Thymus (tissue), 14 donors: ENCODE measurements at places on chromosomes 5 and 9. TPM values are rescaled to one million over a fixed set of nuclear protein-coding genes. Genes with fewer than 3 reads are reported as not detected.

DNA sequence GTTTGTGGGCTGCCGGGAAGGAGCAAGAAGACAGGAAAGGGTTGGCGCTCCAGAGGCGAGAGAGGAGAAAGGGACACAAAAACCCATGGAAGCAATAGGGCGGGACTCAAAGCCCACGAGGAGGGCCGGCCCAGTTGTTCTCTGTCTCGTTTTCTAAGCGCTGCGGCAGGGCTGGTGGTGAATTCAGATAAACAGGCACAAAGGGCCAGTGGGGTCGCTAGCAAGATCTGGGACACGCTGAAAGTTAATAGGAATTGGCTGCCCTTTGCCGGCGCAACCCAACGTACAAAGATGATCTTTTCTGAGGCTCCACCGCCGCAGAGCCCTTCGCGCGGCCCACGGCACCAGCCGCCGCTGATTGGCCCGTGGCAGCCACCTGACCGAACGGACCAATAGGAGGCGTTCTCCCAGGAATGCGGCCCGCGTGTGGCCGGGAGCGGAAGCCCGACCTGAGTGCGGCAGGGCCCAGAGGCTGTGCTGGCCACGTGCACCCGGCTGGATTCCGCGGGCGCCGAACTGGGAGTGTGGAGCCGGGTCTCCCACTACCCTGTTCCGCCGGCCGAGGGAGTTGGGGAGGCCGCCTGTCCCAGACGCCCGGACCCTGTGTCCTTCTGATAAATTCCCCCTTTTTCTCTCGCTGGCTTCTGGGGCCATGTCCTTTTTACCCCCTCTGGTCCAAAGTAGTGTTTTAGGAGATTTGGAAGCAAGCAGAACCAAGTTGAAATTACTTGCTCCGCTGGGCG is 16.8 kb upstream of the NSD1 start:
- peak; percentile 64 for DNase-seq

GRCh38 chr5:77947041-77947428 is 170.9 kb upstream of the TBCA start:
- no peak for DNase-seq

GRCh38 chr5:154395407-154396106 is 50.2 kb upstream of the SAP30L start:
- no peak for DNase-seq

GRCh38 chr5:16754086-16754485 is 137.3 kb upstream of the RETREG1 start:
- DNase-seq = no peak

- DNase-seq = no peak
Observed at GRCh38 chr5:107916731-107917725, 246.3 kb upstream of the EFNA5 start.

DNA sequence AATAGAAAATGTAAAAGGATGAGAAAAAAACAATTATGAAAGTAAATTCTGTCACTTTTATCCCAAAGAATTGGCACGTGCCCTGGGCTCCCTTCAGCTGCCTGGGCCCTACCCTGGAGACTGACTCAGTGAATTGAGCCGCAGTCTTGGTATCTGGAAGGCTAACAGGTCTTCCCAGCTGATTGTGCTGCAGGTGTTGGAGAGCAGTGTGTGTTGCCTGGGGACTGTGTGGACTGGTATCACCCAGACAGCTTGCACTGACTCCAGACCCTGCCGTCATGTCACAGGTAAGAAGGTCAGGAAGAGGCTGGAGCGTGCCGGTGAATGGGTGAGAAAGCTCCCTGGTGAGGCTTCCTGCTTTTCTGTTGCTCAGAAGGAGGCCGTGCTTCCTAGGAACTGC is 83.3 kb downstream of the AOPEP start:
- DNase-seq = no peak

DNA sequence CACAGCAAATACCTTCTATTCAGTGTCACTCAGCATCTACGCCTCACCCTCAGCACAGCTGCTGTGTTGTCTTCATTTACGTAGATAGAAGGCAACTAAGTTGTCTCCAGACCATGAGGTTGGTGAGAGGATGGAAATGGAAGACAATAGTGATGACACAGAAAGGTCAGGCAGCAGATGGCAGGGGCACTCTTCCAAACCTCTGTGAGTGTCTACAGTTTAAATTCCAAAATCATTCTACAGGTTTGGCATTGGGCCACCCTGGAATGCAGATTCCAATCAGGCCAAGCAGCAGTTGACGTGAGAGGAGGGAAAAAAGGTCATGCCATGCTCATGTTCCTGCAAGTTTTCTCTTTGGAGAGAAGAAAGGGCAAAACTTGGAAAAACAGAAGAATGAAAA is 68.7 kb upstream of the ADAMTSL1 start:
- no peak for DNase-seq

GRCh38 chr9:127960410-127961154 is 20.2 kb downstream of the EEIG1 start:
- DNase-seq = no peak

DNA sequence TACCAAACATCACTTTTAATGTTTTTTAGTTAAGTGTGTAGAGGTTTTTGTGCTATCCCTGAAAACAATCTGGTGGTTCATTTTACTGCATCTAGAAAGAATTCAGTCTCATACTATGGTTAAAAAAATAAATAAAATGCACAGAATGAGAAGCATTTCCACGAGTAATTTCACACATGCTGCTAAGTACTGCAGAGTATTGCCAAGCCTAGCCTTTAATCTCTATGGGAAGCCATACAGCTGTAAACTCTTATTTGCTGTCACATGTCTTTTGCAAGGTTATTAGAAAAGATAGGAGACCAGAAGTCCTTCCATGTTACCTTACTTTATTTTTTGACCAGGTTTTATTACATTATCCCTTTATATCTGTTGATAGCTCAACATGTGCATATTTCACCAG is 37.6 kb upstream of the MAN2A1 start:
- DNase-seq = no peak

DNA sequence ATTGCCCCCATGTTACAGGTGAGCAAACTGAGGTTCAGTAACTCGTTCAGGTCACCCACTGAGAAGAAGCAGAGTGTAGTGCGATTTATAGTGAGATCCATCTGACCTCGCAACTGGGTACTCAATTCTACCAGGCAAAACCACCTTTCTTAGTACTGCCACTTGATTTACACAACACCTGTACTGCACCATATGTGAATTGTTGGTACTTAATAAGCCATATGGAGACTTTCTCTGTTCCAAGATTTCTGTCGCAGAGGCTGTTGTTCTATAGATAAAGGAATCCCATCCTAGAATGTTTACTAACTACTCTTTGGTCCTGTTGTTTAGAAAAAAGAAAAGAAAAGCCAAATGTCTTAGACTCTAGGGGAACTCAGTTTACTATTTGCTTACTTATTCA is 287.5 kb downstream of the KCTD16 start:
- DNase-seq = no peak

GRCh38 chr5:14870337-14871213 is 1.0 kb downstream of the ANKH start:
- no peak for DNase-seq

- DNase-seq = no peak
Observed at GRCh38 chr5:1555011-1555807, 31.4 kb upstream of the LPCAT1 start.

DNA sequence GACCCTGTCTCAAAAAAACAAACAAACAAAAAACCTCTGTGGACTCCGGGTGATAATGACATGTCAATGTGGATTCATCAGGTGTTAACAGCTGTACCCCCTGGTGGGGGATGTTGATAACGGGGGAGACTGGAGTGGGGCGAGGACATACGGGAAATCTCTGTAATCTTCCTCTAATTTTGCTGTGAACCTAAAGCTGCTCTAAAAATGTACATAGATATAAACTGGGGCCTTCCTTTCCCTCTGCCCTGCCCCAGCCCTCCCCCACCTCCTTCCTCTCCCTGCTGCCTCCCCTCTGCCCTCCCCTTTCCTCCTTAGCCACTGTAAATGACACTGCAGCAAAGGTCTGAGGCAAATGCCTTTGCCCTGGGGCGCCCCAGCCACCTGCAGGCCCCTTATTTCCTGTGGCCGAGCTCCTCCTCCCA is 1.4 kb upstream of the CEL start:
- DNase-seq = no peak

GRCh38 chr9:91156451-91157234 is 205.1 kb downstream of the AUH start:
- DNase-seq = no peak

DNA sequence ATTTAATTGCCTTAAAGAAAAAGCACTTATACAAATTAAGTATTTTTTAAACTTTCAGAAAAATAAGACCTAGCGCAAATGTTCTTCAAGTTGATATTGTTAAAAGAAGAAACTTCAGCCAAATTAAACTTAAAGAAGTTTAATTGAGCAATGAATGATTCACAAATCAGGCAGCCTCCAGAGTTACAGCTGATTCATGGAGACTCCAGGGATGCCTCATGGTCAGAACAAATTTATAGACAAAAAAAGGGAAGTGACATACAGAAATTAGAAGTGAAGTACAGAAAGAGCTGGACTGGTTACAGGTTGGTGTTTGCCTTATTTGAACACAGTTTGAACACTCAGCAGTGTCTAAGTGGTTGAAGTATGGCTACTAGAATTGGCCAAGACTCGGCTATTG is 60.3 kb downstream of the CDKN2A start:
- DNase-seq = no peak

GRCh38 chr5:99068944-99069650 is 140.3 kb upstream of the CHD1 start:
- DNase-seq = no peak

- DNase-seq = no peak
Observed at GRCh38 chr9:83656032-83656680, 33.2 kb downstream of the IDNK start.

GRCh38 chr5:18099261-18099660 is 465.0 kb downstream of the TAF11L14 start:
- DNase-seq = no peak

DNA sequence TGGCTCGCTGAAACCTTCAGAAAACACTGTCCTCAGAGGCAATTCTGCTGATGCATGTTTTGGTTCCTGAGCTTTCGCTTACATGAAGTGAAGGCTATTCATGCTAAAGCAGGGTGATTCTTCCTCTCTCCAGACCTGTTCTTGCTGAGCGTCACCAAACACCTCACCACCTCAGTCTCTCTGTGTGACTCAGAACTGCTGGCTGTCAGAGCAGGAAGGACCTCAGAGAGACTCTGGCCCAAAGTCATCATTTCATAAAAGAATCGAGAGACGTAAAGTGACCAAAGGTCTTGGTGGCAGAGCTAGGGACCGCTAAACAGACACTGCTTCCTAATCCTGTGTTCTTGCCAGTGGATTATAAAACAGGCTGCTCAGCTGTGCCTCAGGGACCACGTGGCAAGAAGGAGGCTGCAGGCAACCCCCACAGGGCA is 73.8 kb downstream of the LHFPL2 start:
- no peak for DNase-seq

DNA sequence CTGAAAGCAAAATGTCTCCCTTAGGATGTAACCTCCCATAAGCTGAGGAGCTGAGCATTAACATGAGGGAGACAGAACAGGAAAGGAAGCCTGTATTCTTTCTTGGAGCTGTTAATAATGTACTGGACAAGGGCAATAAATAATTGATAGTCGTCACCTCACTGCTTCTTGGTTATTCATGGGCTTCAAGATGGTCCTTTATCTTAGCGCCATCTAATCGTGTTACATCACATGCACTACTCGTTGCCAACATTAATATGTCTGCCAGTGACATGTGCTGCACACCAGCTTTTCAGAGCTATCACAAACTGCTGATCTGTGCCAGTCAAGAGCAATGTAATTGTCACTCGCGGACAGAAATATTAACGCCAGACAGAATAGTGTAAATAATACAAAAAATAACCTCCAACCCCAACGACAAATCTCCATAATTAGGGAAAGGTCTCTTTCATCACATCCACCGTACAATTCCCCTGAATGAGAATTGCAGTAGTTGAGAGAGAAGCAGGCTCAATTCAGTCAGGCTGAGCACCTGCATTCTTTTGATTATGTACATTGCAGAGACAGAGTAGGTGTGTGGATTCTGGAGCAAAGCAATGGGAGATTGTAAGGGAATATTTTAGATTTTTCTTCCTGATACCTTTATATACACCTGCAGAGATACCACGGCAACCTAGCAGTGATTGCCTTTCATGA is 267.1 kb downstream of the SPATA31D1 start:
- DNase-seq = no peak

GRCh38 chr5:141001844-141002604 is 35.7 kb downstream of the PCDHAC2 start:
- no peak for DNase-seq

- no peak for DNase-seq
Observed at GRCh38 chr5:141430332-141431113, at the start of gene PCDHGA12. PCDHGA12 (plus strand) TSS chr5:141430507; CDS start chr5:141430760, 253 bp downstream.

- DNase-seq = no peak
Observed at GRCh38 chr5:36478646-36479317, 127.6 kb upstream of the SLC1A3 start.

- no peak for DNase-seq
Observed at GRCh38 chr5:112385566-112385965, 33.5 kb downstream of the EPB41L4A start.

- DNase-seq = no peak
Observed at GRCh38 chr9:78539904-78540303, 243.0 kb downstream of the PSAT1 start.

DNA sequence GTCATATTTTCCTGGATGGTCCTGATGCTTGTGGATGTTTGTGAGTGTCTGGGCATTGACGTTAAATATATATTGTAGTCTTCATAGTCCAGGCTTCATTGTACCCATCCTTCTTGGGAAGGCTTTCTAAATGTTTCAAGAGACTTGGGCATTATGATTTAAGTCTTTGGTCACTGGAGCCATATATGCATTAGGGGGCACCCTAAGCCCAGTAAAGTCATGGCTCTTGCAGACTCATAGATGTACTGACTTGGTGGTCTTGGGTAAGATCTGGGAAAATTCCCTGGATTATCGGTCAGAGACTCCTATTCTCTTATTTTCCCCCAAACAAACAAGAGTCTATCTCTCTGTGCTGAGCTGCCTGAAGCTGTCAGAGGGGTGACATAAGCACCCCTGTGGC is 271.1 kb downstream of the TRIM36 start:
- no peak for DNase-seq

GRCh38 chr5:32802764-32803163 is 91.6 kb downstream of the NPR3 start:
- DNase-seq = no peak

GRCh38 chr5:168826246-168826725 is 247.1 kb upstream of the PANK3 start:
- no peak for DNase-seq

DNA sequence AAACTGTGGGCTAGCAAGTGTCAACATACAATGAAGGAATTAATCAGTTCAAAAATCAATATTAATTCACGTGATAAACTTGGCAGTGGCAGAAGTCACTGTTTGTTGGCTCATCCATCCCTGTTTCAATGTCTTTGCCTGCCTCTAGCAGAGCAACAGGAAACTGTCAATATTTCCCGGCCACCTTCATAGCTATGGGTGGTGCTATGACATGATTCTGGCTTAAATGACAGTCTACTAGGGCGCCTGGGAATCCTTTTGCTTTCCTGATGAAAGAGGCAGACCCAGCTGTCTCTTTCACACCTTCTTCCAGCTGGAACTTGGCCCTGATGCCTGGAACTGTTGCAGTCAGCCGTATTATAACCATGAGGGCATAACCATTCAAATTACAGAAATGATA is 72.1 kb upstream of the DNAH5 start:
- no peak for DNase-seq

Gene KCNMB1
- 2.9 TPM for polyA plus RNA-seq

Gene FYB1
- 52.9 TPM for polyA plus RNA-seq

Gene ANKHD1
- 60.1 TPM for polyA plus RNA-seq

Gene HAUS6
- 10.8 TPM for polyA plus RNA-seq

Gene CCDC180
- 9.6 TPM for polyA plus RNA-seq

Gene ANKRD33B
- 4.5 TPM for polyA plus RNA-seq

Gene STPG3
- polyA plus RNA-seq = 0.43 TPM

Gene ENTPD2
- 0.27 TPM for polyA plus RNA-seq

Gene GAPVD1
- polyA plus RNA-seq = 12.9 TPM

Gene NRG2
- polyA plus RNA-seq = 0.96 TPM

Gene ELAVL2
- 0.07 TPM for polyA plus RNA-seq

Gene CORO2A
- polyA plus RNA-seq = 7.5 TPM

Gene FAM200C
- 5.5 TPM for polyA plus RNA-seq
